HFFc6 (cell line): ENCODE measurements at places on chromosomes 16 and 17. TPM values are rescaled to one million over a fixed set of nuclear protein-coding genes. Genes with fewer than 3 reads are reported as not detected.

The SCRN2 gene
- 34.3 and 46.6 TPM in 2 replicates for total RNA-seq

The PMFBP1 gene
- 0.15 TPM in 1 of 3 replicates, not detected in the others for total RNA-seq

The LGALS9B gene
- total RNA-seq = not detected in 2 replicates

The HES7 gene
- 0.39 and 0.54 TPM in 2 replicates for total RNA-seq

GRCh38 chr17:49901460-49902331 is 53.8 kb upstream of the TAC4 start:
- no peak for DNase-seq

DNA sequence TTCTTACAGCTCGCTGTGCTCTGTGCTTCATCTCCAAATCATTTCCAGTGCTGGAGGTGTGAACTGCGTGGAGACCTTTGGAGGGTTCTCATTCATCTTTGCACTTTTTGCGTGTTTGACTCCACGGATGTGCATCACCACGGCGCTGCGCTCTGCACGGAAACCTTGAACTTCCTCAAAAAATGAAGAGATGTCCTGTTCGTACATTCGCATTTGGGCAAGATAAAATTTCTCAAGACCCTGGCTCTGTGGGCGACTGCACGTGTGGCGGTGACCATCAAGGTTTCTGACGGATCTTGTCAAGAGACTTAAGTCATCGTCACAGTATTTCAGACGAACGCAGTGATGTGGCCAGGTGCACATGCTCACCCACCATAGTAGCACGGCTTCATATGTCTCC is 10.3 kb upstream of the PVALEF start:
- DNase-seq = no peak
